NCI-H2081 (cell line): ENCODE measurements at places on chromosomes 16 and 17.

DNA sequence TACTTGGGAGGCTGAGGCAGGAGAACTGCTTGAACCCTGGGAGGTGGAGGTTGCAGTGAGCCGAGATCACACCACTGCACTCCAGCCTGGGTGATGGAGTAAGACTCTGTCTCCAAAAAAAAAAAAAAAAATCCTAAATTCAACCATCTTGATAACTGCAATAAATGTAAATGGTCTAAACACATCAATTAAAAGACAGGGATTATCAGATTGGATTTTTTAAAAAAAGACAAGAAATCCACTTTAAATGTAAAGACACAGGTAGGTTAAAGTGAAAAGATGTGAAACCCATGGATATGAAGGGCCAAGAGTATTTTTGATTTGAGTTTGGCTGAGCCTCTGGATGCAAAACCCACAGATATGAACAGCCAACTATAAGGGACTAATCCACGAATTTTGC lies 64.2 kb upstream of the ATP2A3 start:
- DNase-seq = no peak

GRCh38 chr17:20159406-20160069 lies 150.4 kb downstream of the SPECC1 start:
- DNase-seq = no peak

- no peak for DNase-seq
Observed at GRCh38 chr16:69328854-69329316, 1.5 kb downstream of the PDF start.

DNA sequence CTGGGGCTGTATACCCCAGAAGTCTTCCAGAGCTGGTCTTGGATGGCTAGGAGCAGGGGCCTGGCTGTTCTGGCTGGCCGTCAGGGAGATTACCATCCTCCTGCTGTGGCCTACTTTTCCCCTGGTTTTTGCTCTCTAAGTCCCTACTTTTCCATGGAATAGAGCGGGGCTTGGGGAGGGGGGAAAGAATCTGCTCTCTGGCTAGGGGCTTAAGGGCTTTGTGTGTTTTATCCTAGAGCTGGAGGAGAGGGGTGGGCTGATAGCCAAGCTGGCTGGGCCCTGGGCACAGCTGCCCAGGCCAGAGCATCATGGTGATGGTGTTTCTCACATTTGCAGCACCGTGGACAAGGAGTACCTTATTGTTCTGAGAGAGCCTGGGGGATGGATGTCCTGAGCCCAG lies 3.6 kb downstream of the NRN1L start:
- DNase-seq = no peak

GRCh38 chr17:1951920-1952319 lies 73.2 kb downstream of the RTN4RL1 start:
- no peak for DNase-seq
